ENCODE measurements at places on chromosomes 13 and 19.

DNA sequence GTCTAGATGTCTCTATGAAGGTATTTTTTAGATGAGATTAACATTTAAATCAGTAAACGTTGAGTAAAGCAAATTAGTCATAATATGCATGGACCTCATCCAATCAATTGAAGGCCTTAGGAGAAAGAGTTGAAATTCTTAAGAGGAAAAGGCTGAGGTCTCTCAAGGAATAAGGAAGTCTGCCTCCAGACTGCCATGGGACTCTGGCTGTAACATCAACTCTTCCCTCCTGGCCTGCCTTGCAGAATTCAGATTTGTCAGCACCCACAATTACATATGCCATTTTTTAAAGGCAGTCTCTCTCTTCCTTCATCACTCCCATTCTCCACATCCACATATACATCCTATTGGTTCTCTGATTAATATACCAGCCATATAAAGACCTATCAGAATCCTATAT, 28.8 kb upstream of the INTS6 start:
- DNase-seq: no peak

- no peak for DNase-seq
Measured at GRCh38 chr13:53447863-53448262, 419.2 kb downstream of the OLFM4 start.

DNA sequence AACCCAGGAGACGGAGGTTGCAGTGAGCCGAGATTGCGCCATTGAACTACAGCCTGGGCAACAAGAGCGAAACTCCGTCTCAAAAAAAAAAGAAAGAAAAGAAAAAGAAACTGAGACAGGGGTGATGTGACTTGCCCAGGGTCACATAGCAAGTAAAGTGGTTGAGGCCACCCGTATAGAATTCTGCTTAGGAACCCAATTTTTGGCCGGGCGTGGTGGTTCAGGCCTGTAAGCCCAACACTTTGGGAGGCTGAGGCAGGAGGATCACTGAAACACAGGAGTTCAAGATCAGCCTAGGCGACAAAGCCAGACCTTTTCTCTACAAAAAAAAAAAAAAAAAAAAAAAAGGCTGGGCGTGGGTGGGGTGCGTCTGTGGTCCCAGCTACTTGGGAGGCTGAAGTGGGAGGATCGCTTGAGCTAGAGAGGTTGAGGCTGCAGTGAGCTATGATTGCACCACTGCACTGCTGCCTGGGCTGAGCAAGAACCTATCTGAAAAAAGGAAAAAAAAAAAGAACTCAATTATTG, 1.3 kb downstream of the SNRPA start:
- DNase-seq: no peak

GRCh38 chr19:16429066-16429758, 42.6 kb downstream of the EPS15L1 start:
- no peak for DNase-seq

GRCh38 chr19:53908106-53908934, 758 bp upstream of the CACNG7 start:
- DNase-seq: no peak

DNA sequence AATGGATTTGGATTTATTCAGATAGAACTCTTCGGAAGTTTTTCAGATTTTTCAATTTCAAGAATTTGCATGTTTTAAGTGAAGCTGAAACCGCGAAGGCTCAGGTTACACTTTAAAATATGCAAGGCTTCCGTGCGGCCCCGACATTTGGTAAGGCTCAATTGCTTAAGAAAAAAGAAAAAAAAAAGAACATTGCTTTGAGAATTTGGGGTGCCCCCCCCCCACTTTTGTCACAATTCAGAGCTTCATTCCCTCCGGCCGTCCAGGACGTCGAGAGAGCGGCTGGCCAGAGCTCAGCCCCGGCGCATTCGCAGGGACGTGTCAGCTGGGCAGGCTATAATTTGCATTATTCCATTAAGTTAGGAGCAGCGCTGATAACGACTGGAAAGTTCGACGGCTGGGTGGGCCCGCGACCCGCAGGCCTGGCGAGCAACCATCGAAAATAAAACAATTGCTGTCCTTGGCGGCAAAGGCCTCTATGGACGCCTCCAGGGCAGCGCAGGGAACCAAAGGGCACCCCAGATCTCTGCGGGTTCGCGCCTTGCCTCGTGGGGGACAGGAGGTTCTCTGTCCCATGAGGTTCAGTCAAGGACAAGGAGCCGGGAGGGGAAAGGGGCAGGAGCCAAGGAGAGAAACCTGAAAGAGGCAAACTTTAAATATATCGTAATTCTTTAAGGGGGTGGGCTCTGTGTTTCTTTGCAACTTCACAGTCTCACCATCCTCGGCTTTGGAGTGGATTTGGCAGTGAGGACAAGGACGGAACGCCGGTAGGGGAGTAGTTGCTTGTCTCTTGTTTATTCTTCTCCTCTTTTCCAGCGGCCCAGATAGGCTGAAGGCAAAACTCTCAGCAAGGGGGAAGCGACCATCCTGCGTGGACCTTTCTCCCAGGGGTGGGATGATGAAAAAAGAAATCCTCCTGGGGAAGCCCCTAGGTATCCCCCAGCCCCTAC, 7.0 kb downstream of the SOX21 start:
- no peak for DNase-seq

DNA sequence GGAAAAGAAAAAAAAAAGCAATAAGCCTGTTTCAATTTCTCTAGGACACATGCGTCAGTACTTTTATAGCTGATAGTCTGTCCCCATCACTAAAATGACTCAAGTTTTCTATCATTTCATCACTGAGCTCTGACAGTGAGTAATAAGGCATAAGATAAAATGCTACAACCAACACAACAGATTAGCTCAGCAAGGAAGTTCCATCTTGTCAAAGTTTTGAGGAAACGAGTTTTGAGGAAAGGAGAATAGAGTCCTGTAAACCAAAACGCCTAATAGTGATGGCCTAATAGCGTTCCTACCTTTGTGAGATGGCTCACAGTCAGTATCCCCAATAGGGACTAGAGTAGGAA, 145.1 kb downstream of the LACC1 start:
- no peak for DNase-seq

DNA sequence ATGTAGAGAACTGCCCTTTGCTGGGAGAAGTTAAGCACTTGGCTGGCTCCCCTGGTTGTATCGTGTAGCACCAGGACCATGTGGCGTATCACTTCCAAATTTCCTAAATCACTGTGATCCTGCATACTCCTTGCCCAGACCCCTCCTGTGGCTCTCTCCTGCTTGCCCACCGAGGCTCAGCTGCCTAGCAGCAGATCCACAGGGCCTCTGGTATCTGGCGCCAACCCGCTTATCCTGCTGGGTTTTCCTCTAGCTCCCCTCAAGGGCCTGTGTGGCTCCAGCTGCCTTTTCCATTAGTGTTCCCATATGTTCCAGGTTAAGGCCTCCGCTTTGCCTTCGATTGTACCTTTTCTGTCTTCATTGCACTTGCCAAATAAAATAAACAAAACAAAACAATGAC, 16.5 kb downstream of the LRCH1 start:
- DNase-seq: no peak

DNA sequence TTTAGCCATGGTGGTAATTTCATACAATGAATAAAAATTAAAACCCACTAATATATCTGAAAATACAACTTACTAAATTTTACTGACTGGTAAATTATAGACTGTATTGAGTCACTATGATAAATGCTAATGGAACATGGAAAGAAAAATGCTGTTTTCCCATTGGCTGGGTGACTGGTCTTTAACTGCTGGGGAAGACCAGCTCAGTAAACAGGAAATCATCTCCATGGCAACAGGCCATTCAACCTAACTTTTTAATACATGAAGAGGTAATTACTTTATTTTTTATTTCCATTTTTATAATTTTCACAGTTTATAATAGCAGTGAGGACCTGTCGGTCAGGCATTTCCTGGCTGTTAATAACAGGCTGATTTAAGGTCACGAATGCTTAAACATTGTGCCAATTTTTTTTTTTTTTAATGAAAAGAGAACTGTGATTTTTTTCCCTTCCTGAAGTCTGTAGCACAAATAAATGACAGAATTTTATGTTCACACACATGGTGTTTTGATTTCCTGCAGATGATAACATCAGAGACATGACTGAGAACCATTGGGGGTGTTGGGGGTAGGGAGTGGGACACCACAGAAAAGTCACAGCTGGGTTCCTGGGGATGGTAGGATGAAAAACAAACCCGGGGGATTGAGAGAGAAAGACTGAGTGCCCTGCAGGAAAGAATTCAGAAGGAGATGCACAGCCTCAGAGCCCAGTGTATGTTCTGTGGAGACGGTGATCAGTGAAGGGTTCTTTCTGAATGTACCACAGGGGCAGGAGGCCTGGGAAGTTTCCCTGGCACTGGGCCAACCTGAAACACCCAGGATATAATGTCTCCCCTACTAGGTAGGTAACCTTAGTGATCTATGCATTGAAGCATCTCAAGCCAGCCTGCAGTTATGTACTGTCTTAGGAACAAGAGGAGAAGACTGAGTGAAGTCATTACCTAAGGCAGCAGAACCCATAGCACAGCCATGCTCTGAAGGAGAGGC, 297.1 kb downstream of the COG6 start:
- DNase-seq: no peak

DNA sequence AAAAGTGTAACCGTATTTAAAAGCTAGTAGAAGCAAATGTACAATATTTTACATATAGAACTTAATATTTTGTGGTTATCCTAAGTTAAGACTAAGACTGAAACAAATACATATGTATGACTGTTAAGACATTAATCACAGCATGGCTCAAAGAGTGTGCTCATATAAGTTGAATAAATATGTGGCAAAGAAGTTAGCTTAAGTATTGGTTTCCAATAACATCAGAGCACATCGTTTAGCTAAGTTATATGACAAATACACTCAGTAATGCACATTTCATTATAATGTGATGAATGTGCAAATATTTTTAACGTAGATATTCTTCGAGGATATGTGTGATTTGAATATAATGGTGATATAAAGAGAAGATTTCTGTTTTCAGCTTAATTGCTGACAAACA, 253.8 kb downstream of the SLITRK5 start:
- DNase-seq: no peak

DNA sequence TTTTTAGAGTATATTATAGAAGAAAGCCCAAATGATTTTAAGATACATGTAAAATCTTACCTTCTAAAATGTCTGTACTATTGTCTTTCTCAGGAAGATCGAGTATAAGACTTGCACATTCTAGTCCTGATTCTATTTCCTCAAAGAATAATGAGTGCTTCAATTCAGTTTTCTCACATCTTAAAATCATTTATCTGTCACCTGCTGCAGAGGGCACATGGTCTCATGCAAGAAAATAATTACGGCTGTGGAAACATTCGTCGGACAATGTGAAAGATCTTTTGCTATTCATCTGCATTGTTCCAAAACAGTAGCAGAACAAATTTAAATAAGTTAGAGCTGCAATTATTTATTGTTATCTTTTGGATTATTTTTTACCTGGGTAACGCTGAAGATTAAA, 1403.5 kb downstream of the PCDH9 start:
- no peak for DNase-seq

GRCh38 chr13:33236021-33236420, 49.5 kb downstream of the STARD13 start:
- DNase-seq: no peak

- peak; percentile 16 for DNase-seq
Measured at GRCh38 chr19:14337510-14337909, 43.7 kb upstream of the ADGRE5 start.

GRCh38 chr13:109024611-109025010, 395.2 kb downstream of the MYO16 start:
- DNase-seq: no peak

- no peak for DNase-seq
Measured at GRCh38 chr13:59545007-59545406, 618.7 kb downstream of the DIAPH3 start.

- no peak for DNase-seq
Measured at GRCh38 chr19:55088021-55088451, 12.4 kb downstream of the EPS8L1 start.

- DNase-seq: no peak
Measured at GRCh38 chr19:48548253-48548911, 3.6 kb upstream of the SULT2B1 start.

- no peak for DNase-seq
Measured at GRCh38 chr19:19257137-19257536, 16.0 kb downstream of the TM6SF2 start.

DNA sequence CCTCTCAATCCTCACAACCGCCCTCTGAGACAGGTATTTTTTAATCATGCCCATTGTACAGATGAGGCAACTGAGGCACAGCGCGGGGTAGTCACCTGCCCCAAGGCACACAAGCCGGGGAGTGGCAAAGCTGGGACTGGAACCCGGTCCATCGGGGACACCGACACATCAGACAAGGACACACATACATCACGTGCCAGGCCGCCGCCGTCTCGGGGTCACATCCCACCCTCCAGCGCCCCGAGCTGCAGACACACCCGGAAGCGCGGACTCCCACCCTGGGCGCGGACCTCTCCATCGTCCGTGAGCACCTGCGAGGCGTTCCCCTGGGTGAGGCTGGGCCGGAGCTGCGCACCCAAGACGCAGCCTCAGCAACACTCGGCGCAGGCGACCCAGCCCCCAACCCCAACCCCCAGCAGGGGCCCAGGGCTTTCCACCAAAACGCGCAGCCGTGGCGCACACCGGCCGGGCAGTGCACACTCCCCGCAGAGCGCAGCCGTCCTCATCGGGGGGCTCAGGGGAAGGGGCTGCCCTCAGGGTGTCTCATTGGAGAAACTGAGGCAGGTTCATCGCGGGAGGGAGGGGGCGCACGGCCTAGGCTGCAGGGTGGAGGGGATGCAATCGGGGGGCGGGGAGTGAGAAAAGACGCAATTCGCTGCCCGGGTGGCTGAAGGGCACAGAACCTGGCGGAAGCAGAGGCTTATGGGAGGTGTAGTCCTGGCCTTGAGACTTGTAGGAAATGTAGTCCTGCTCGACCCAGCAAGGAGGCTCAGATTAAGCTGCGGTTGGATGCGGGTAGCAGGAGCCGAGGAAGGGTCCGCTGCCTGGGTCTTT, 1.9 kb upstream of the LMTK3 start:
- peak; percentile 62 for DNase-seq

GRCh38 chr19:47649588-47649987, 40.7 kb downstream of the BICRA start:
- DNase-seq: no peak

- no peak for DNase-seq
Measured at GRCh38 chr13:73631411-73631810, 502.8 kb downstream of the KLF12 start.

DNA sequence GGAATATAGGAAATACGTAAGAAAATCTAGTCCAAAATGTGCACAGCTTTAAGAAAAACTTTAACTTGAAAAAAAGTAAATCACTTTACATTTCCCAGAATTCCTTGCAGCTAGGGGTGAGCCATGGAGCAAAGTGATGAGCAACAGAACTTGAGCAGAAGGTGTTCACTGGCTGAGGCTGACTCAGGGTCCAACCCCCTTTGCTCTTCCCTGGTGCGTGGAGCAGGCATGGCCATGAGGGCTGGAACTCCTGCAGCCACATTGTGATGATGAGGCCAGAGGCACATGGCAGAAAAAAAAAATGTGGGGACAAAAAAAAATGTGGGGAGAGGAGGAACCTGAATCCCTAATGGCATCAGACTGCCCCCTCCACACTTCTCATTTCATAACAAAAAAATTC, 9.9 kb upstream of the PLA2G4C start:
- DNase-seq: no peak

DNA sequence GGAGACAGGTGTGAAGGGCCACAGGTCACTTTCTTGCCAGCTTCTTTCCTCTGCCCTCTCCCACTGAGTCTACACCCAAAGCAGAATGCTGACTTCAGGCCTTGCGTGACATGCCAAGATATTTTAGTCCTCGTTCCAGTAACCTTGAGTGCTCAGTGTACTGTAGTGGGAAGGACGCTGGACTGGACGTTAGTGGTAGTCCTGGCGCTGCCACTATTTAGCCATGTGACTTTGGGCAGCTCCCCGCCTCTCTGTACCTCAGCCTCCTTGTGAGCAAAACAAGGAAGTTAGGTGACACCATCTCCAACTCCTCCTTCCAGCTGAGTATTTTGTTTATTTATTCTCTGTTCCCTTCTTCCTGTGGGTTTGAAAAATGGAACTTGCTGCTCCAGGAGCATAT, 86.1 kb downstream of the FRY start:
- DNase-seq: no peak

Measured in T-helper 22 cell (primary cell).